ENCODE measurements at places on chromosomes 13 and 19.

DNA sequence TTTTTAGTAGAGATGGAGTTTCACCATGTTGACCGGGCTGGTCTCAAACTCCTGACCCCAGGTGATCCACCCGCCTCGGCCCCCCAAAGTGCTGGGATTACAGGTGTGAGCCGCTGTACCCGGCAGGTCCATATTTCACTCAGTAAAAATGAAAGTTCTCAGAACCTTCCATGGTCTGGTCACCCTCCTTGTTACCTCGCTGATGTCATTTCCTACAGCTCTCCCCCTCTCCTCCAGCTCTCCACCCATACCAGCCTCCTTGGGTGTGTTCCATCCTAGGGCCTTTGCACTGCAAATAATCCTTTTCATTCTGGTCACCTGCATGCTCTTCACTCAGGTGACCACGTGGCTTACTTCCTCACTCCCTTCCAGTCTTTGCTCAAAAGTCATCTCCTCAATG is 78.2 kb upstream of the TNFSF11 start:
- DNase-seq, result no peak

GRCh38 chr13:28622286-28622685 is 36.6 kb upstream of the POMP start:
- DNase-seq, result no peak

- DNase-seq, result no peak
Observed at GRCh38 chr19:16736709-16737108, 17.1 kb downstream of the NWD1 start.

DNA sequence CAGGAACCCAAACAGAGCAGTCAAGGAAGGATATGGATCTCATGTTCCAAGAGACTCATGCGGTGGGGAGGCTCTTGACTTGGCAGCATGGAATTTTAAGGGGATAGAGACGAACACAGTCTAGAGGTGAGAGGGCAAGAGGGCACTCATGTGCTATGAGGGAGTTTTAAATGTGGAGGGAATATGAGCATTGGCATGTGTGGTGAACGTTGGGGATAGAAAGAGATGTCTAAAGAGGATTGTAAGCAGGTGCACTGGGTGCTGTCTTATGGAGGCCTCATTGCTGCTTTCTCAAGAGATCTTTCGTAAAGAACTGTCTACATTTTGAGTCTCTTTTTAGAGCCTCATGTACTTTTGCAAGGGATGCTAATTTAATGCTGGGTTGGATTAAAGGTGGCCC is 600.3 kb upstream of the GPC6 start:
- no peak for DNase-seq

- DNase-seq, result no peak
Observed at GRCh38 chr13:71704656-71705055, 162.3 kb downstream of the DACH1 start.

All from endothelial cell of umbilical vein (primary cell).